ENCODE measurements at places on chromosomes 1 and 21.

DNA sequence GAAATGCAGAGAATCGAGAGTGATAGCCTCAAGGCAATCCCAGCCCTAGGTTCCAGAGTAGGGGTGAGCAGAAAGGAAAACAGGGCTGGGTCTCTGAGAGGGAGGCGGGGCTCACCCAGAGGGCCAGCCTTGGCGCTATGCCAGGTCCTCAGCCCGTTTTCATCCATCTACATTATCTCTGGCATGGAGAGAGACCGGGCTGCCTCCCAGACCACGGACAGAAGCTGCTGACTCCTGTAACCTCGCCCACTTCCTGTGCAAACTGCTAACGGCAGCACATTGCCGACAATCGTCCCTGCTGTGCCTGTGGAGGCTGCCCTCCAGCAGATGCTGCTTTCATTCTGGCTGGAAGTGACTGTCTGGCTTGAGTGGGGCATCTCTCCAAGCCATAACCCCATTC lies 569.1 kb downstream of the NPHP4 start:
- DNase-seq, result peak; percentile 7

- no peak for DNase-seq
Measured at GRCh38 chr1:32884726-32885125, 1.6 kb upstream of the HPCA start.

DNA sequence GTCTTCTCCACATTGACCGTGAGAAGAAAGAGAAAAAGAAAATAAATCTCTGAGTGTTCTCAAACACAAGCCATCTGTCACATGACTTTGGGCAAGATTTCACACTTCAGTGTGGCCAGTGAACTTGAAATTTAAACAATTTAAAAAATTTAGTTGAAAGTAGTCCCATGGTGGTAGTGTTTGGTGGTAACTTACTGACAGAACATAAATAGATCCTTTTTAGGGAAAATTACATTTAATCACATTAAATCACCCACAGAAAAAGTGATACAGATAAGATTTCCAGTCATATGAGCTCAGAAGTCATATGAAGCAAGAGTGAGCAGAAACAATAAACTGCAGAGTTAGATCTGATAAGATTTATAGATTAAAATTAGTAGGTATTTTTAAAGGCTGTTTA lies 31.9 kb upstream of the SGIP1 start:
- no peak for DNase-seq

DNA sequence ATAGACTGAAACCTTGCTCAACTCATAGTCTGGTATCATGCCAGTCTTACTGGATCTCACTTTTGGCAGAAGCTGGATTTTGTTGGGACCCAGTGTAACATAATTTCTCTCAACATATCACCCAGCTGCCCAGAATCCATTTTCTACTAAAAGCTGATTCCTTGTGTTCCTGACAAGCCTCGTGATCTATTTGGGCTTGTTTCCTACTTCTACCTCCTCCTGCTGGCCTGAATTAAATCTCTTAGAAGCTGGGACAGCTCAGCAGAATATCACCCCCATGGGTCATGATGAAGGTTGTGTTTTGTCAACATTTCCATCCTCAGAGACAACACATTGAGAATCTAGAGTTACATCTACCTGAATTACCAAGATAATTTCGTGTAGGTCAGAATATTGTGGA lies 7.7 kb downstream of the GOLT1A start:
- no peak for DNase-seq

GRCh38 chr21:28538987-28539622 lies 453.6 kb downstream of the LTN1 start:
- no peak for DNase-seq

DNA sequence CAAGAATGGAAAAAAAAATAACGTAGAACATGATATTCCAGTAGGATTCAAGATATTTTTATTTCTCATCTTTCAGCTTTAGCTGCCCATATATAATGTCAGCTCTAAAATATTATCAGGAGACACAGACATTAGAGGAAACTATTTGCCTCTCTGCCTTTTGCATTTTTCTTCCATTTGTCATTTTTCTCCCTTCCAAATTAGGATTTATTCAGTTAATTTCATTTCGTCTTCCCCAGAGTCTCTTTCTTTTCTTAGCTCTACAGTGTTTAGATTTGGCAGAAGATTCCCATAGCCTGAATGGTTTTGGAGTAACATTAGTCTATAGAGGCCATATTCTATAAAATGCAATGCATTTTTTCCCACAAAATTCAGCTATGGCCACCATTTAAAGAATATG lies 5.1 kb upstream of the ENAH start:
- DNase-seq, result no peak

GRCh38 chr1:234885601-234886000 lies 243.0 kb downstream of the TOMM20 start:
- no peak for DNase-seq

Data from NB4 (cell line).